K562 (cell line): ENCODE measurements at places on chromosomes 1 and 21. TPM values are rescaled to one million over a fixed set of nuclear protein-coding genes. Genes with fewer than 3 reads are reported as not detected.

The LCE1C gene
- not detected in 2 replicates for total RNA-seq

The VASH2 gene
- 0.13 and 0.40 TPM in 2 replicates for total RNA-seq

The CFAP45 gene
- 0.72 and 1.6 TPM in 2 replicates for total RNA-seq

The PRDX1 gene
- total RNA-seq: 894 and 993 TPM in 2 replicates

The F13B gene
- not detected in 2 replicates for total RNA-seq

DNA sequence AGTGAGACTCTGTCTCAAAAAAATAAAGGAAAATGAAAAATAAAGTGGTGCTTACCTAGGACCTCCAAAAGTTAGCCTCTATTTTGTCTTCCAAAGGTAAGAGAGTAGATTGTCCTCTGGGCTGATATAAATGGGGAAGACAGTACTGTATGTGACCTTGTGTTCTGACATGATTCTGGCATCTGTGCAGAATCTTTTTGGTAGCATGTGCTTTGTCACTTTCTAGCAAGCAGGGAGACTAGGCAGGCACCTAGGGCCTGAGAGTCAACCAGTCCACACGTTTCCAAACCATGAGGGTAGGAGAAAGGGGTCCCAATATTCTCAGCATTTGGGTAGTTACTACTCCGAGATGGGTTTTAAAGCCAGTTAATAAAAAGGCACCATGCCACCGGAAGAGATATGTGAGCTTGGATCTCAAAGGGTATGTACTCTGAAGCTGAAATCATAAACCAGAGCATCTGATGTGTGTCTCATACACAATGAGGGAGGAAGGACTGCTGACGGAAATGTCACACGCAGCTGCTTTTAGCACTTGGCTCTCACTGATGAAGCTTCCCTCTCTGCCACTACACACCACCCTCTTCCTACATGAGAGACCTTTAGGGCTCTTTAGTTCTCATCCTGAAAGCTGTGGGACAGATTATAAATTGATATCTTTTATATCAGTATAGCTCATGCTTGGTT is 27.0 kb upstream of the SLC16A1 start:
- no peak for DNase-seq

DNA sequence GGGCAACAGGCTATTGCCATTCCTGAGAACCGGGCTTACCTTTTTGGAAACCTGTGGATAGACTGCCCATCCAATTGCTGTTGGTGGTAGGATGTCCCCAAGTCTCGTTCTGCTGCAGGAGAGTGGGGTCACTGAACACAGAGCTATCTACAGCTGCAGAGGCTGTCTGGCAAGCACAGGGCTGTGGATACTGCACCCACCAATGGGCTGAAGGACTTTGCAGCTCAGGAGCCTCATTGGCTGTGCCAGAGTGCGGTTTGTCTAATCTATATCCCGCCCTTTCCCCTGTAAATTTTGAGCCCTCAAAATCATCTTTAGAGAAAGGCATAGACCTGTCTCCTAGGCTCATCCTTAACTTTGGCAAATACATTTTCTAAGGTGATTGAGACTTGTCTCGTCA is 15.3 kb downstream of the RNF187 start:
- DNase-seq: peak; percentile 72

GRCh38 chr1:4660917-4661594 is 6.6 kb downstream of the AJAP1 start:
- no peak for DNase-seq

DNA sequence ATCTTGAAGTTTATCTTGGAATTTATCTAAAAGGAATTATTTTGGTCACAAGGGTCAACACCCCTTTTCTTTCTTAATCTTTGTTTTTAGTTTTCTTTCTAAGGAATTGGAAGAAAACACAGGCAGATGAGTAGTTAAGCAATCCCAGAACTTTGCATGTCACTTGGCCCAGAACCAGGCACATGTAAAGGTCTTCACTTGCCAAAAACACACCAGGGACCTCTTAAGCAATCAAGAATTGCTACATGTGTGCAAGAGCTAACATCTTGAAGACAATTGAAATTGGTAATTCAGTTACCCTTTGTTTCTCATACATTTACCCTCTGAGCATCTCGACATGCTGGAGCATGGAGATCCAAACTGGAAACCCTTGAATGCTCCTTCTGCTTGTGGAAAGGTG is 114.2 kb downstream of the ZC3H11B start:
- DNase-seq: no peak

DNA sequence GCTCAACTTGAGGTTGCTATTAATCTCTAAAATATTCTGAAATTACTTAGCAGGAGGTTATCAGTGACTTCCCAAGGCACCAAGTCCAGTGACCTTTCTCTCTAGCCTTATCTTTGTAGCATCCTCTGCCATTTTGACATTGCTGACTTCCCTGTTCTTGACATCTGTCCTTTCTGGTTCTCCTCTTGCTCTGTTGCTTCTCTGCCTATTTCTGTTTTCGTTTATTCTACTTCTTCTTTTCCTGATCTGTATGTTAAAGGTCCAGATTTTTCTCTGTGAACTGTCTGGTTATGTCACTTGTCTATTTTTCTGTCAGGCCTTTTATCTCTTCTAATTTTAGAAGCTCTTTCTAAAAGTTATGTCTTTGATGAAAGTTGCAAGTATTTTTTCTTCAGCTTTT is 178.8 kb downstream of the VPS13D start:
- DNase-seq: peak; percentile 65

DNA sequence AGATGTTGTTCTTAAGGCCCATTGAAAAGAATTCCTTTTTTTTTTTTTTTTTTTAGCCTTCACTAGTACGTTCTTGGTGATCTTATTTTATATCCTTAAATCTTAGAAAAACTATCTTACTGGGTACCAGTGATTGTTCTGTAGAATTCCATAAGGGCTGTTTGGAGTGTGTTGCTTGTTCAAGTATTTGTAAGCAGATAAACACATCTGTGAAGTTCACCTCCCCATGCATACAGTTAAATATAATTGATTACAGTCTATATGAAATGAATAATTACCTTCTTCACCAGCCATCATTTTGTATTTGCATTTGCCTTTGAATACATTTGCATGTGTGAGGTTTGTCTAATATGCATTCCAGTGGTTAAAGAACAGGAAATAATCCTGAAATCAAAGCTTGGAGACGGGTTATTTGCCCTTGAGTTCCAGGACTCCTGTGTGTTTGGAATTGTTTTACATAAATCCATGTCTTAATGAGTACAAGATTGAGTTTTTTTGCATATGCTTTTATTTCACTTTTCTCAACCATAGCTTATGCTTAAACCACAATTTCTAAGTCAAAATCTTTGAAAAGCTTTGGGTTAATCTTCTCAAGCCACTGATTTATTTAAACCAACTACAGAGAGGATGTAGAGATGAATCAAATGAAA is 73.1 kb downstream of the VPS13D start:
- DNase-seq: no peak

GRCh38 chr1:24491577-24492360 is 10.9 kb upstream of the RCAN3 start:
- DNase-seq: no peak

- DNase-seq: no peak
These were observed 352.5 kb downstream of the NUF2 start for GRCh38 chr1:163674236-163674635.

GRCh38 chr1:10283318-10283984 is 73.1 kb downstream of the KIF1B start:
- DNase-seq: peak; percentile 24
